Left lobe of liver (tissue), 2 donors: ENCODE measurements at places on chromosomes 3 and 15. TPM values are rescaled to one million over a fixed set of nuclear protein-coding genes. Genes with fewer than 3 reads are reported as not detected.

DNA sequence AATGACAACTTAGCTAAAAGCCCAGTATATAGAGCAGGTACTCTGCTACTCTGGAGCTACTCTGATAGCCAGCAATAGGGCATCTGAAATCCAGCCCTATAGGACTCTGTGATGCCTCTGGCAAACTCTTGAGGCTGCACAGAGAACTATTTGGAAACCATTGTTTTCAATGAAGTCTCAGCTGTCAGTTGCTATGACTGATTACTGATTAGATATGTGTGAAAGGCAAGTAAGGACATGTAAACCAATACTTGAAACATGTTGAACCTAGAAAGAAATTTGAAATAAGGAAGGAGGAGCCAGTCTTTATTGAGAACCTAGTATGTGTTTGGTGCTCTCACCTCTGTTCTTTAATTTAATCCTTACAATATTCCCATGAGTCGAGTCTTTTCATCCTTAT lies 40.2 kb upstream of the CRTC3 start:
- no peak for DNase-seq

The MYL3 gene
- total RNA-seq: 1.4 TPM

The UTS2B gene
- total RNA-seq: 0.15 TPM

The SCAANT1 gene
- not detected for total RNA-seq
